ENCODE measurements at places on chromosomes 6 and 20.

GRCh38 chr20:22620342-22620741 lies 36.0 kb upstream of the FOXA2 start:
- no peak for DNase-seq

DNA sequence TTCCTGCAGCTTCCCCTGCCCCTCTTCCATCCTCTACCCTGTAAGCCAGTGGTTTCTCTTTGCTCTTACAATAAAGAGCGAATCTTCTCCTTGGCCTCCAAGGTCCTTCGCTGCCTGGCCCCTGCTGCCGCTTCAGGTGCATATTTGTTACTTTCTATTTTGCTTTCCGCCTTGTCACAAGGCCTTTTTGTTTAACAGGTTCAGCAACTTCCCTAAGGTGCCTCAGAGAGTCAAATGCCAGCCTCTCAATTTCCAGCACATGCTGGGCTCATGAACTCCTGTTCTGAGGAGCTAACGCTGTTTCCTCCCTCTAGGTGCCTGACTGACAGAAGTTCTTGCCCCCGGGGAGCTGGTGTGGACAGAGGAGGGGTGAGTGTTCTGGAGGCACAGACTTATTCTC lies 42.4 kb upstream of the EPB41L1 start:
- DNase-seq, result no peak

DNA sequence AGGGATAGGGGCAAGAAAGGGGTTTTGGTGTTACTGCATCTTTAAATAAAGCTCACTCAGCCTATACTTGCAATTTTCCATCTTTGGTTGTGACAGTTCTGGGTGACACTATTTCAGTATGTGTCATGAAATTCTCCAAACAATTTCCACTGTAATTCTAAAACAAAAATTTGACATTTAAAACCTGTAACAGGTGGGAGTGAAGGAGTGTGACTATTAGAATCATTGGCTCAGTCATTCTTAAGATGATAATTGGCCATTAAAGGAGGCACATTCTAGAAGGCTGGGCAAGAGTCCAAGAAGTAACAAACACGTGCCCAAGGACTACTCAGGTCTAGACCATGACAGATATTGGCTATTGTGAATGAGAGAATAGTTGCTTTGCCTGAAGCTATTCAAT lies 153.3 kb upstream of the ARG1 start:
- no peak for DNase-seq

- DNase-seq, result no peak
Measured at GRCh38 chr6:6090861-6091607, 84.3 kb upstream of the NRN1 start.

GRCh38 chr6:44869321-44869897 lies 458.7 kb upstream of the RUNX2 start:
- DNase-seq, result no peak

- DNase-seq, result peak; percentile 1
Measured at GRCh38 chr20:21020659-21021471, 85.3 kb downstream of the LINC00237 start.

DNA sequence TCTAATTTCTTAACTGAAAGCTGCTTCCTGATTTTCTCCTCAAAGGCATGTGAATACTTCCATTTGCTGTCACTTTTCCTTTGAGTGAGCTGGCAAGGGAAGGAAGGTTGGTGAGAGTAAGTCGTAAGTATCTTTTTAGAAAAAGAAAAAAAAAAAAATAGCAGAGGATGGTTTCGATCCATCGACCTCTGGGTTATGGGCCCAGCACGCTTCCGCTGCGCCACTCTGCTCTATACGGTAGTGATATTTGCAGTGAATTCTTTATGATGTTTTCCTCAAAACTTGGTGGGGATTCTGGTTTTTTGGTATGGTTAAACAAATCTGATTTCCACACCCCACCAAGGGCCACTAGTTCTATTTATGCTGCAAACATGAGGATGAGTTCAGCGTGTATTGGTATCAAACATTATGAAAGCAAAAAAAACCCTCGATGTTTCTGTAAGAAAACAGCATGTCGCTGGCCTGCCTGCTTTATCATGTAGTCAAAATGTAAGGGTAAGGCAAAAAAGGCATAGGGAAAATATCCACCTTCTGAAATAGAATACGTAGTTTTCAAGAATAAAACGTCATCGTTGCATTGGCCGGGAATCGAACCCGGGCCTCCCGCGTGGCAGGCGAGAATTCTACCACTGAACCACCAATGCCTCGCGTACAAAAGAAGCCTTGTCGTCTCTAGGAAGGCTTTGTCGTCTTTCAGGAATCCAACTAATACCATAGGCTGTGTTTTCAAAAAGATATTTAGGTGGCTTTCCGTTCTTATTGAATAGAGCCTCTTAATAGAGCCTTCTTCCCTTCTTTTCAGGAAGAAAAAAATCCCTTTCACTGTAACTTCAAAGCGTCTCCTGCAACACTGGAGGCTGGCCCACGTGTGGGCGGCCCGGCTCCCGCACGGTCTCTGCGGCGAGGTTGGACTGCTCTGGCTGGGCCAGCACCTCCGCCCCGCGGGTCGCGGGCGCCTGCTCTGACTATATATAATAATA lies 9.6 kb downstream of the OR2B2 start:
- peak; percentile 83 for DNase-seq

GRCh38 chr20:47273591-47274235 lies 82.8 kb downstream of the ZMYND8 start:
- peak; percentile 58 for DNase-seq

DNA sequence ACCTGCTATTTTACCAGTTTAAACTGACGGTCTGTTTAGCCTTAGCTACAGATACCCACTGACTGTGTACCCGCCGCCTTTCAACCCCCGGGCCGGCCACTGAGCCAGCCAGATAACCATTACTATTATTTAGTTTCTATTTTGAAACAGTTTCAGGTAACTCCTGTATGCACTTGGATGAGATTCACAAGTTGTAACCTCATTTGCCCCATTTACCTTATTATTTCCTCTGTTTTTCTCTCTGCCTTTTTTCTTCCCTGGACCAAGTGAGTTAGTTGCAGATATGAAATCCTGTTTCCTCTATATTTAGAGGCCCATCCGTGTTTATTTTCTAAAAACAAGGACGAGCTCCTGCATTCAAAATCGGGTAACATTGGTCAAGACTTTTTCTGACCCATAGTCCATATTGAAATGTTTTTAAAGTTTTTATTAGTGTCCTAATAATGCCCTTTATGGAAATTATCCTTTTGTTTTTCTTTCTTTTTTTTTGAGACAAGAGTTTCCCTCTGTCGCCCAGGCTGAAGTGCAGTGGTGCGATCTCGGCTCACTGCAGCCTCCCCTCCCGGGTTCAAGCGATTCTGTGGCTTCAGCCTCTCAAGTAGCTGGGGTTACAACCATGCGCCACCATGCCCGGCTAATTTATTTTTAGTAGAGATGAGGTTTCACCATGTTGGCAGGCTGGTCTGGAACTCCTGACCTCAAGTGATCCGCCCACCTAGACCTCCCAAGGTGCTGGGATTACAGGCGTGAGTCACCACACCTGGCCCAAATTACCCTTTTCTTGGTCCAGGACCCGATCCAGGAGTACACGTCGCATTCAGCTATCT lies 767 bp downstream of the AP5S1 start:
- DNase-seq, result no peak

DNA sequence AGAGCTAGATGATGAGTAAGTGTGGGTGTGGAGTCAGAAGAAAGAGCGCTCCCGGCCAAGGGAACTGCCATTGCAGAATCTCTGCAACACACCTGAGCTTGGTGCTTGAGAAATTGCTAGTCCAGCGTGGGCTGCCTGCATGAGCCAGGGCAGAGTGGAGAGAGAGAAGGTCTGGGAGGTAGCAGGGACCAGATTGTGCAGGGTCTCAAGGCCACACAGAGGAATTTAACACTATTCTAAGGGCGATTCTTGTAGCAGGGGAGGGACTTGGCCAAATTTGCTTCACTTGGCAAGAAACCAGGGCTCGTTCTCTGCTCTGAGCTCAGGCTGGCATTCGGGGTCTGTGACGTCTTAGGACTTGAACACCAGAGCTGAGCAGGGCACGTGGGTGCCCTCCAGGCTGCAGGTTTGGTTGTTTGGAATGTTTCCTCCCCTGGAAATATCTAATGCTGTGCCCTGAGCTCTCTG lies 53.5 kb downstream of the BCAS4 start:
- DNase-seq, result peak; percentile 23

- no peak for DNase-seq
Measured at GRCh38 chr6:7000825-7001777, 106.7 kb upstream of the RREB1 start.

- DNase-seq, result no peak
Measured at GRCh38 chr20:4780245-4780644, 58.5 kb downstream of the PRND start.

DNA sequence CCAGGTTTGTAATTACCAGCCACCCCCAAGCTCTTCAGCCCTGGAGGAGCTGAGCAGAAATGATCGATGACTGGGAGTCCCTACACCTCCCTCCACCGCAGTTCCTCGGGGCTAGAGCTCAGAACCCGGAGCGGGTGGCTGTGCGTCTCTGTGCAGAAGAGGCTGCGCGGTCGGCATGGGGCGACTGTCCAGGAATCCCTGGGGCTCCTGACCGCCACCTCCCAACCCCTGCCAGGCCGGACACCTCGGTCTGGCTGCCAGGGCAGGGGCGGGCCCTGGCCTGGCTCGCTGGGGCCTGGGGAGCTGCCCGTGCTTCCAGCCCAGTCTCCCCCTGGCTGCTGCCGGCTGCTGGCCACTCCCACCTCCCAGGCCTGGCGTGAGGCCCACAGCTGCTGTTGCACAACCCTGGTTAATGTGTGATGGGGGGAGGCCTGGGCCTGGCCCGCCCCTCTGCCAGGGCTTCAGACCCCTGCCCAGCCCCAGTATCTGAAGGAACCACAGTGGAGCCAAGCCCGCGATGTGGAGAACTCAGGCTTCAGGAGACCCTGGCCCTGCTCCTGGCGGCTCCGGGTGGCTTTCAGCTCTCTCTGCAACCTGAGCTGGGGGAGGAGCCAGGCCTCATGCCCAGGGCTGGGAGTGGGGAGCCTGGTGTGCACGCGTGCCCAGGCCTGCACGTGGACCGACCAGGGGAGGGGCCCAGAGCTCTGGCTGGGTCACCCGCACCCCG lies 1.2 kb downstream of the SLC2A4RG start:
- peak; percentile 87 for DNase-seq

DNA sequence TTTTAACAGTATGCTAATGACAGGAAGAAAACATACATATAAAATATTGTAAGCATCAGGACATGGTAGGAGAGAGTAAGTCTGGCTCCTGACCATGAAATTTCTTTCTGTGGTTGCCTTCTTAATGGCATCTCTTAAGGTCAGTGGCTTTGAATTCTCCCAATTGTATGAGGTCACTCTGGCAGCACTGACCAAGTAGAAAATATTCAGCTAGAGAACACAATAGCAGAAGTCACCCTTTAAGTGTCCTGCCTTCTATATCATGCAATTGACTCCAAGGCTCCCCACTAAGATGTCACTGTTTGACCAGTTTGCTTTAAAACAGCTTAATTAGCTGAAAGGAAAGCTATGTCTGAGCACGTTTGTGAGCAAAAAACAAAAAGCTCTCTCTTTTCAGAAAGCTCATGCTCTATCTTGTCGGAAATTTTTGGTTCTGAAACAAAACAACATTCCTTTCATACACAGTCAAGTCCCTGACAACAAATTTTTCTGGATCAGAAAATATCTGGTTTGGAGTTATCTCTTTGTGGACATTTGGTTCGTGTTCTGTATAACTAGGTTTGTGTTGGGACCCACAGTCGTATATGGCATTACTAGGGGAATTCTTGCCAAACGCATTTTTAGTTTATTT lies 120.9 kb upstream of the IFNGR1 start:
- DNase-seq, result no peak

- DNase-seq, result no peak
Measured at GRCh38 chr6:21807299-21808044, 213.9 kb downstream of the SOX4 start.

GRCh38 chr6:170248111-170248805 lies 42.6 kb downstream of the DLL1 start:
- no peak for DNase-seq

GRCh38 chr6:135012764-135013163 lies 41.9 kb downstream of the HBS1L start:
- peak; percentile 11 for DNase-seq

- peak; percentile 64 for DNase-seq
Measured at GRCh38 chr6:48765352-48765961, 654.5 kb upstream of the PTCHD4 start.

- peak; percentile 76 for DNase-seq
Measured at GRCh38 chr20:9025643-9026042, 43.2 kb upstream of the PLCB4 start.

- DNase-seq, result no peak
Measured at GRCh38 chr20:18851629-18852028, 38.0 kb downstream of the SCP2D1 start.

- DNase-seq, result peak; percentile 88
Measured at GRCh38 chr6:80767808-80768207, 661.3 kb downstream of the BCKDHB start.

- DNase-seq, result no peak
Measured at GRCh38 chr6:99789767-99790166, 183.1 kb downstream of the PRDM13 start.

DNA sequence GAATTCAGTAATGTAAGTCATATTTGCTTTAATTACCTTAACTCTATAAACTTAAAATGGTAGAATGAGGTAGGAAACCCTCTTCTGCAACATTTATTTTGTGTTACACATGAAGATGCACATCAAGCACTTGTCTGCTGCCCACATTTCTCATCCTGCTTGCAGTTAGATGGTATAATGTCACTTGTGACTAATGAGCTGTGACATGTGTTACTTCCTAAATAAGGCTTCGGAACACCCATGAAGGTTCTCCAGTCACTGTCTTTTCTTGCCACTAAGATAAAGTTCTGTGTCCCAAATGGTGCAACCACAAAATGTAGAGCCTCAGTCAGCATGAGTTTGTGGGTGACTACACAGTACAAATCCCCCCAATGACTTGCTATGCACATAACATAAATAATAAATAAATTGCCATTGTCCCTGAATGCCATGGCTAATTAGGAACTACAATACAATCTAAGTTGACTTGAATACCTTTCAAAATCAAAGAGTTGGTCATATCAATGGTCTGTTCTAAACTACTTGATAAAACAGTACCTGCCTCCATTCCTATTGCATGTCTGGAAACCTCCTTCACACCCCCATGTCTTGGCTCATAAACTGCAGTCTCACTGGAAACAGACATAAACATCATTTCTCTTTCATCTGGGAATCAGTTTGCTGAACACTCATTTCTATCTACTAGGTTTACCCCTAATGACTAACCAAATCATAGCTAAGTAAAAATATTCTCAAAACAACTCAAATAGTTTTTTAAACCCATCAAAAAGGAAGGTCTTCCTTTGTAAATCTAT lies 157.2 kb downstream of the PTPRK start:
- DNase-seq, result no peak

GRCh38 chr20:36777576-36777975 lies 4.0 kb upstream of the DSN1 start:
- DNase-seq, result no peak

GRCh38 chr6:148850964-148851363 lies 104.1 kb downstream of the UST start:
- no peak for DNase-seq

- DNase-seq, result no peak
Measured at GRCh38 chr6:139145661-139146060, 10.8 kb downstream of the HECA start.

Data from fibroblast of skin of scalp (primary cell).